ENCODE measurements at places on chromosomes 2 and 18.

DNA sequence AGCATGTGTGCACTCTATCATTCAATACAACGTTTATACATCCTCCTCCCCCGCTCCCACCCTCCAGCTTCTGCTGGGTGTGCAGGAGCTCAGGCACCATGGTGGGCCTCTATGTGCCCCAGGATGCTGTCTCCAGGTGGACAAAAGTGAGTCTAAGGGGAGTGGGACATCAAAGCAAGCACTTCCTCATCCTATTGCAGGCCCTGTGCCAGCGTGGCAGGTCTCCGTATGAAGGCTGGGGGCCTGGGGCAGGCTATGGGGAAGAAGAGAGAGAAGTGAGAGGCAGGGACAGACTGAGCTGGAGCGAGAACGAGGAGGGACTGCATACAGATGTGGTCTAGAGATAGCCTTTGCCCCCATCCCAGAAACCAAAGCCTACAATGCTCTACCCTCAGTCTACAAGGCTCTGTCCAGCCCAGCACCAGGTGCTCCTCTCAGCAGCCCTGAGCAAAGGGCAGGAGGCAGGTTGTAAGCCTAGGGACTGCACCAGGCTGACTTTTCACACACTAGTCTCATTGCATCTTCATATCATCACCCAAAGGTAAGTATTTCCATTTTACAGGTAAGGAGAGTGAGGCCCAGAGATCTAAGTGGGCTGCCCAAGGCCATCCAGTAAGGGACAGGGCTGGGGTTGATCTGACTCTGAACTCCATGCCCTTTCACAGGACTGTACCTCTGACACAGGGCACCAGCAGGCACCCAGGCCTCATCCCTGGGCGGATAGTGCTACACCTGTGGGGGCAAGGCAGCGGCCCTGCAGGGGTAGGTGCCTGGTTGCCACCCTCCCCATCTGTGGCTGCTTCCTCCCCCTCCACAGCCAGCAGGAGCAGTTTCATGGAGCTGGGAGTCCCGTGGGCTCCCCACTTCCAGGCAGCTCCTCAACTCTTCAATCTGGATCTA is 14.0 kb upstream of the ARID5A start:
- no peak for DNase-seq

DNA sequence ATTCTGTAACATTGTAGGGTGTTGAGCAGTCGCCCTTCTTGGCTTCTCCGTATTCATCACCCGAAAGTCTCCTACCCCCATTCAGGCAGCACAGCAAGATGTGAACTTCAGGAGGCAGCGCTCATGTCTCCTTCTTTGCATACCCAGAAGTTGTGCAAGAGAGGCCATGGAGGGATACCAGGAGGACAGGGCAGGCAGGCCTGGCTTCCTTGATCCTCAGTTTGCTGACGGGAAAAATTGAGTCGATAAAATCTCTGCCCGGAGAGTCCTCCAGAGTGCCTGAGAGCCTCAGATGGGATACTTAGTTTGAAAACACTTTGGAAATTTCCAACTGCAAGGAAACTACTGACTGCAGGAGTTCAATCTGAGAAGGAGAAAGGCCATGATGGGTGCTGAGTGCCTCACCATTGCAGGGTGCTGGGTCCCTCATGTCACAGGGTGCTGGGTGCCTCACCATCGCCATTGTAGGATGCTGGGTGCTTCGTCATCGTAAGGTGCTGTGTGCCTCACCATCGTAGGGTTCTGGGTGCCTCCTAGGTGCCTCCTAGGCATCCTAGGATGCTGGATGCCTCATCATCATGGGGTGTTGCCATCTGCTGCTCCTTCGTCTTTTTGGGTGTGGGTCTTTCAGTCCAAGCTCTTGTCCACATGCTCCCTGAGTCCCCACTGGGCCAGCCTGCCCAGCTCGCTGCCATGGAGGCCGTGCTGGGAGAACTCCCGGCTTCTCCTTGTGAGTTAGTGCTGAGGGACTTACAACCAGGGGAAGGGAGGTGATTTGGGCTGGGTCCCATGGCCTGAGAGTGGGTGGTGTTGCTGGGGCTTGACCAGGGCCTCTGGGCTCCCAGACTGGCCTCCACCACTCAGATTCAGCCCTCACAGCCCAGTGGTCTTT is 162.4 kb downstream of the DDX1 start:
- DNase-seq: no peak

DNA sequence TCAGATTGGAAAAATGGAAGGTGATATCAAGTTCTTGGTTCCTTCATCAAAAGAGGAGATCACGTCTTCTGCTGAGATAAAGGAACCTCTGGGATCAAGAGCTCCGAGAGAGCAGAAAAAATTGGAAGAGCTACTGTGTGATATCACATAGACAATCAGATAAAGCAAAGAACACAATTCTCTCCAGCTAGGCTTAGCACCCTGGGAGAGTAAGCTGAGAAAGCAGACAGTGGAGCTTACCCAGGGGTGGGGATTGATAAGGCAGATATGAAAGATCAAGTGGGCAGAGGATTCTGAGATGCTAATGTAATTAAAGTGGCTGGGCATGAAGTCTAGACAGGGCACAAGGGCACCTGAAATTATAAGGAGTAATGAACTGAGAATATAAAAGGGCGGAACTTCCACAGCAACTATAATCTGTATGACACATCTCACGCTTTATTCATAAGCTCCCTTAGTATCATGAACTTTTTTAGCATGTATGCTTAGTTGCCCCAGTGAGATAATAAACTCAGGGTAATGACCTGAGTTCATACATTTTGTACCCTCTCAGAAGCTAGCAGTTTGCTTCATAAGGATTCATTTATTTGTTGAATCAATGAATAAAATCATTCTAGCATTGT is 65.8 kb downstream of the FAM161A start:
- DNase-seq: no peak

- DNase-seq: no peak
Measured at GRCh38 chr2:105576440-105577241, 168.1 kb upstream of the NCK2 start.

DNA sequence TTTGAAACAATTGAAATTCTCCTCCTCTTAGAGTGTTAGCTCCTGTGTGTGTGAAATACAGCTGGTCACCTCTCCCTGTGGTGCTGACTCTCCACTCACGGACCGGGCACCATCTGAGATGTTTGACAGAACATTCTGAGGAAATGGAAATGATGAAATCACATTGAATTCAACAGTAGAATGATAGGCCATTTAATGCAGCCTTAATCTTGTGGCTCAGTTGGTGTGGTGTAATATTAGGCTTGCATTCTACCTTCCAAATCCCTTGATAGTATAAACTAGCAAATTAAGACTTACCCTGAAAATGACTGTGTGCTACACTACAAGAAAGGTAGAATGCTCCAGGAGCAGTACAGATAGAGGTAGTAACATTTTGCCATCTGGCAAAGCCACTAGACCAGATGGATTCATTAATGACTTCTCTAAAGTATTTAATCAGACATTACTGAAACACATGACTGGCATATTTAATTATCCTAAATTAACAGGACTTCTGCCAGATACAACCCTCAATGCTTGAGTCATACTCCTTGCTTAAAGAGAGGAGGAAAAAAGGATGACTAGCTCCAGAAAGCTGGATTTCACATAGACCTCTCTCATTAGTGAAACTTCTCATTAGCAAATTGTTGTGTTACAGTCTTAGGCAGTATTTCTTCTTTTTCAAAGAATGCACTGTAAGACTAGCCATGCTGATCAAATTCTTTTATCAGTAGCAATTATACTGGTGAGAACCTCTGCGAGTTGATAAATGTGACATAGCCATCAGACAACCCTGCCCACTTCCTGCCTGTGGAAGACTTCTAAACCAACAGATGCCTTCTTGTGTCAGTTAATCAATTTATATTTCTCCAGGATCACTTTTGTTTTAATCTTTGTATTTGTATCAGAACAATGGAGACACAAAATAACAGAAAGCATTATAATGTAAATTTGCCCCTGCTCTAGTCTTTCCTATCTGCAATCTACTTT is 80.6 kb downstream of the EML6 start:
- DNase-seq: no peak

GRCh38 chr2:227774011-227774624 is 28.4 kb downstream of the SCYGR8 start:
- no peak for DNase-seq

DNA sequence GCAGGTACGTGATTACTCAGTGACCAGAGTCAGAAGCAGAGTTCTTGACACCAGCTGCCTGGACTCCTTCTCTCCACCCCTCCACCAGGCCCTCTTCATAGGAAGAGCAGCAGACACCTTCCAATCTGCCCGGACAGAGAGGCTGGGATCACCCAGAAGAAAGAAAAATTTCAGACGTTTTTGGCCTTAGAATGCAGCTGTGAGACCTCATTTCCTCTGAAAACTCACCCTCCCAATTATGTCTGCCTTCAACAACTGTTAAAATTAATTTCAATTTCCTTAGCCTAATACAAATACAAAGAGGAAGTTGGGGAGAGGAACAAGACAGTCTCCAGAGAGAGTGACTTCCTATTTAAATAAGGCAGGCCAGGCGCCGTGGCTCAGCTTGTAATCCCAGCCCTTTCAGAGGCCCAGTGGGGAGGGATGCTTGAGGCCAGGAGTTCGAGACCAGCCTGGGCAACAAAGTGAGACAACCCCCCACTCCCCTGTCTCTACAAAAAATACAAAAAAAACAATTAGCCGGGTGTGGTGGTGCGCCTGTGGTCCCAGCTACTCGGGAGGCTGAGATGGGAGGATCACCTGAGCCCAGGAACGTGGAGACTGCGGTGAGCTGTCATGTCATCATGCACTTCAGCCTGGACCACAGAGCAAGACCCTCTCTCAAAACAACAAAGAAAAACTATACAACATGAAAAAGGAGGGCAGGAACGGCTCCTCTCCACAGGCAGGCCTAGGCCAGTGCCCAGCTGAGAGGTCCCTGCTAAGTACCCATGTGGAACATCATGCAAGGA is 1.6 kb downstream of the SLC66A2 start:
- no peak for DNase-seq

DNA sequence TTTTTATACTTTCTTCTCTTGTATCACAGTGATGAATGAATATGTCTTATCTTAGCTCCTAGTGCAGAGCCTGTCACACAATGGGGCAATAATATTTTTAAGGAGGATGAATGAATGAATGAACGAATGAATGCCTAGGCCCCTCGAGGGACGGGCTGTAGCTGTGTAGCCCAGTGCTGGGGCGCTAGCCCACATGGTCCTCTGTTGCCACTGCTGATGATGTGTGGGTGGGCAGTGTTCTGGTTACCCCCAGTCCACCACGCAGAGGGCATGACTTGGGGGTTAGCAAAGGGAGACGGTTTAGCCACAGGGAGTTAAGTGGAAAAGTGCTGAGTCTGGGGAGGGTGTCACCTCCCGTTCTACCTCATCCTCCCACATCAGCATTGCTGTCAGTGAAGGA is 134.2 kb downstream of the SMAD7 start:
- DNase-seq: no peak

DNA sequence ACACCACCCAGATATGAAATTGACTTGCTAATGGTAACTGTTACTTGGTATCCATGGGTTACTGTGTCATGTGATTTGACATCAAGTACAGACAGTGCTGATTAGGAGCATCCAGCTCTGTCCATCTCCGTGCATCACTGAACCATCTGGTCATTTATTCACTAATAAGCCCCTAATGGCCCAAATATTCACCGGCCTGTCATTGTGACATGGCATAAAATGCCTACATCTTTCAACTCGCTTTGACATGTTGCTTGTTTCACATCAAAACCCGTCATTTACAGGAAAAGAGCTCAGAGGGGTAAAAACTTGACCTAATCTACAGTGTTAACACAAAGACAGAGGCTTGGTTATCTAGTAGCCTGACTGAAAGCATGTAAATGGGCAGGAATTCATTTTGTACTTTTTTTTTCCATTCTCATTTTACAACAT is 308.9 kb upstream of the ATP5MC3 start:
- no peak for DNase-seq

DNA sequence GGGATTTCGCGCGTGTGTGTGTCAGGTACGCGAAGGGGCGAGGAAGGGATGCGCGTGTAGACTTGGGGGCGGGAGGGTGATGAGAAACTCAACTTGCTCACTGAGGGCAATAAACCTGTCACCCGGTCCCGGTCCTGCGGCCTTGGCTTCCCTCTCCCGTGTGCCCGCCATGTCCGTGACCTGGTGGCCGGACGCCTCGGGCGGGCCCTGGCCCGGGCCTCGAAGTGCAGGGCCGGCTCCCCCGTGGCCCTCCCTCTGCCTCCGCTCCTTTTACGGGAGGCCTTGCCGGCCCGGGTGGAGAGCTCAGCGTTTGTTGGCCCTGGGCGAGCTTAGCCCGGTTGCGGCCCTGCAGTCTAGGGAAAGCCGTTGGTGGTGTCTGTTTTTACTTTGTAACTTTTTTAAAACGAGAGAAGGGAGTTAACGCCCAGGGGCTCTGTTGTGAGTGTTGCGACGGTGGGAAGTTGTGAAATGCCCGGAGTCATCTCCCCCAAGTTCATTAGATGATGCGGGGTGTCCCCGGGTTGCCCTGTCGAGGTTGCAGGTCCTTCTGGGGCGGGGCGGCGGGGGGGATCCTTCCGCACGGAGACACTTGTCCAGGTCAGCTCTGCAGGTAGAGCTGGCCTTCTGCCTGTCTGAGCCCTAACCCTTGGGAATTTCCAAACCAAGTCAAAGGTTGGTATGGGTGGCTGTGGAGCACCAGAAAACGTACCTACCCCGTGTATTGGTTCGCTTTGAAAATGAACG is 883 bp downstream of the SMCHD1 start:
- peak; percentile 36 for DNase-seq

GRCh38 chr2:28071221-28071620 is 180.7 kb downstream of the BABAM2 start:
- DNase-seq: no peak

- no peak for DNase-seq
Measured at GRCh38 chr2:43950383-43951008, 45.3 kb downstream of the LRPPRC start.

DNA sequence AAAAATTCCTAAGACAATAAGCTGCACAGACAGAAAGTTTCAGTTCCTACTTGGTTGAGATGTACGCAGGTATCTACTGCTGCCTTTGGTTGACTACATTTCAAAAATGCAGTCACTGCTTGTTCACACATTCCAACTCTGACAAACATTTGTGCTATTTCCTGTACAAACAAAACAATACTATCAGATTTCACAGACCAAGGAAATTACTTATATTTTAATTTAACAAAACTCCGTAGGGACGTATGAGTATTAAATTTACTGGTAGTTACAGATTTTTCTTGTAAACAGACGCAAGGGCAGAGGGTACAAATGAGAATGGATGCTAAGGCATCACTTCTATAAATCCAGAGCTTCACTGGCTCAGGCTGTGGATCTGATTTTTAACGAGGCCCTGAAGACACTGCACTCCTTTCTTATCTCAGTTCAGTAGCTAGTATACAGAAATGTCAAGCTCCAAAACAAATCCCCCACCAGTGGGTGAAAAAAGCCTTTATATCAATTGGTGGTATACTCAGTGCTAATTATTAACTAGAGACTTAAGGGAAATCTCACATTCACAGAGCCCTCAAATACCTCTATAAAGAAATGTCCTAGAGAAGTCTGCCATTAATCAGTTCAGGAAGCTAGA is 31.7 kb upstream of the TTC32 start:
- no peak for DNase-seq

Measured in activated gamma-delta T cell (primary cell).